ENCODE measurements at places on chromosomes 6 and 20. TPM values are rescaled to one million over a fixed set of nuclear protein-coding genes. Genes with fewer than 3 reads are reported as not detected.

Gene HLA-DPA1
- 600 TPM for total RNA-seq

GRCh38 chr6:97282238-97282725, 734 bp downstream of the MMS22L start:
- no peak for DNase-seq

DNA sequence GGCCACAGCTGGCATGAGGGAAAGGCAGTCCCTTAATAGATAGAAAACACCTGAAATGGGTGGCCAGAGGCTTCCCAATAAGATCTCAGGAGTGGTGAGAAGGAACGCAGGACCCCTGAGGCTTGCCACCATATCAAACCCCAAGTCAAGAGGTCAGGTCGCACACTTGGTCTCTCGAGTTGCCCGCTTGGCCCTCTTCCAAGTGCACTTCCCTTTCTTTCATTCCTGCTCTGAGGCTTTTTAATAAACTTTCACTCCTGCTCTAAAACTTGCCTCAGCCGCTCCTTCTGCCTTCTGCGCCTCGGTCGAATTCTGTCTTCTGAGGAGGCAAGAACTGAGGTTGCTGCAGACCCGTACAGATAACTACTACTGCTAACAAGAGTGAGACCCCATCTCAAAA, 64.2 kb downstream of the SLC2A10 start:
- no peak for DNase-seq

DNA sequence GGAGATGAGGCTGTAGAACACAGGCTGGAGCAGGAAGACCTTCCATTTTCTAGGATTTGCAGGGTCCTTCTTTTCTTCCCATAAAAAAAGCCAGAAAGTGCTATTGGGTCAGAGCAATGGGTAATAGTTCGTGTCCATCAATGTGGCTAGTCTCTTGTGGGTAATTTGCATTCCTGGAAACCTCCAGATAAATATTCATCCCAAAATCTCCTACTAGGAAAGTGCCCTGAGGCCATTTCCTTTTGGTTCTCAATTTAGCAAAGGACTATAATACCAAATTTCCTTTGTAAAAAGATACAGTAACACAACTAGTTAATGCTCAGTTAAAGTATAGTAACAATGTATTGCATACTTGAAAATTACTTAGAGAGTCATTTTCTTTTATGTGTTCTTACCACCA, 138.1 kb upstream of the TAB2 start:
- no peak for DNase-seq

DNA sequence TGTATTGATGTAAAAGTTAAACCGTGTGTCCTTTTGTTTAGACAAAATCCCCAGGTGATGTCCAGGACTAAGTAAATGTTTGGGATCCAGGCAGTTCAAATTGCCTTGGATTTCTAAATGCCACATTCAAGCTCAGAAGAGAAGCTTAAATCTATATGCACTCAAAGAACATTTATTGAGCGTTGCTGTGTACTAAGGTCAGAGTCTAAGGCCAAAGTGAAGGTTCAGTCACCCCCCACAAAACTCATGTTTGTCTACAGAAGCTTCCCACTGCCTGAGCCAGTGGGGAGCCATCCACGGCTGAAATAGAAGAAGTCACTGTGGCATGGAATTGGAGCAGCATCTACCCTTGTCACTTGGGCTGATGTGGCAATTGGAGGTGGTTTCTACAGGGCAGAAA, 70.7 kb upstream of the INSM1 start:
- DNase-seq, result no peak

DNA sequence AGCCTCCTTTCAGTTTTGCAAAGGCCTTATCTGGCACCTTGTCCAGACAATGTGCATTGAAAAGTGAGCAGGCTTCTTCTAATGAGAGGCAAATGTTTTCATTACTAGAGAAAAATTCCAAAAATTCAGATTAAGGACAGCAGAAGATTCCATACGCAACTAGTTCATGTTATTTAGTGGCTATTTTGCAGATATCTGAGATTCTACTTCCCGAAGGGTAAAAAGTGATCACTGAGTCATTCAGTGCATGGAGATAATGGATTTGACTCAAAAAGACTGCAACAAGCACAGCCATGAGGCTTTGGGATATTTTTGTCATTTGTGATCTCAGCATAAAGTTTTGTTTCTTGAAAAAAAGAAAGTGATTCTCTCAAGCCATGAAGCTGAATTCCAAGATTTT, 29.9 kb downstream of the METTL24 start:
- DNase-seq, result no peak

- no peak for DNase-seq
Observed at GRCh38 chr6:66265737-66266136, 558.7 kb upstream of the EYS start.

GRCh38 chr20:47334022-47334551, 22.4 kb downstream of the ZMYND8 start:
- peak; percentile 42 for DNase-seq

- DNase-seq, result no peak
Observed at GRCh38 chr6:1704711-1705110, 95.0 kb downstream of the FOXC1 start.

- DNase-seq, result no peak
Observed at GRCh38 chr20:19254956-19255355, 42.5 kb downstream of the SLC24A3 start.

Gene PRND
- total RNA-seq, result not detected

DNA sequence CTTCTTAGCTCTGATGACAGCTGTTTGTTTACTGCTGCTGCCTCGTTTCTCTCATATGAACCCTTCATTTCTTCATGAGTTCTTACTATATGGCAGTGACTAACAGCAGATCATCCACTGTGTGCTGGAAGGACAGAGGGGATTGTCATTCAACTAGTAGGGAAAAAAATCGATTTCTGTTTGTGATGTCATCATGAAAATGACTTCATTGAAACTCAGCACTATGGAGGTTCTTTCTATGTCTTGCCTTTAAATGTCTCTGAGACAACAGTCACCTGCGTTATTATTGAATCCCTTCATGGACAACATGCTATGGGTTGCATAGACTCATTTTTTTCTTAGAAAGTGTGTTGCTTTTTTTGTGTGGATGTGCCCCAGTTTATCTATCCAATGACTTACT, 394.4 kb downstream of the DOK5 start:
- DNase-seq, result no peak

- DNase-seq, result no peak
Observed at GRCh38 chr20:56368351-56369134, 9.8 kb downstream of the FAM210B start.

- no peak for DNase-seq
Observed at GRCh38 chr6:32932132-32932868, 8.5 kb downstream of the HLA-DMB start.

Gene GTSF1L
- not detected for total RNA-seq

Gene B3GAT2
- 0.12 TPM for total RNA-seq

- DNase-seq, result peak; percentile 83
Observed at GRCh38 chr20:4041748-4042411, 26.5 kb upstream of the RNF24 start.

- no peak for DNase-seq
Observed at GRCh38 chr6:38676974-38677544, 25.9 kb downstream of the GLO1 start.

Gene COL19A1
- not detected for total RNA-seq

GRCh38 chr20:51128198-51128597, 105.3 kb upstream of the KCNG1 start:
- DNase-seq, result no peak

DNA sequence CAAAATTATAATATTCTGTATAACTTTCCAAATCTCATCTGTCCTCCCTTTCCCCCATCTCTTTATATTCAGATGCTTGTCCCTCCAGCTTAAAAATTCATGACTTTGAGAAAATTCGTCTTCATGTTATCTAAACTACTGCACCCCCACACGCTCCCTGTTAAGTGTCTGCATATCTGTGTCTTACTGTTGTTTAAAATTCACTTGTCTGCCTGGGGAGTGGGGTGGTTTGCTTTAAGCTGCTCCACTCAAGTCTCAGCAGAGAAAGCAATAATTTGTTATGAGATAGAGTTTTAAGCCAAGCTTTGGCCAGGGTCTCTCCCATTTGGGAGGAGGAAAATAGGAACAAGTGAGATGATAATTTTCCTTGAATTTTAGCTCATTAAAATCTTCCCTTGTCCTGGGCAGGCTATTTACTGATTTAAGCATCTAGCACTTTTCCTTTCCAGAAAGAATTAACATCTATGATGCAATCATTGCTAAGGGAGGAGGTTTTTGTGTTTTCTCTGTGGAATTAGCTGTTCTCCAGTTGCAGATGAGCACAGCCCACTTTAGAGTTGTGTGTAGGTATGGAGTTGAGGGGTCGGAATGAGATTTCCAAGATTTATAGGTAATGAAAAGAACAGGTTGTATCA, 36.8 kb downstream of the MTHFD1L start:
- no peak for DNase-seq

Gene GNAS-AS1
- total RNA-seq, result 0.97 TPM

Gene ADAT2
- 6.2 TPM for total RNA-seq

GRCh38 chr6:155493694-155494143, 38.1 kb upstream of the NOX3 start:
- DNase-seq, result no peak

Gene SLC32A1
- not detected for total RNA-seq

Gene PRR18
- total RNA-seq, result 0.59 TPM

Gene OOEP
- total RNA-seq, result not detected

Gene RBBP8NL
- total RNA-seq, result 2.0 TPM

Gene MRAP2
- 0.74 TPM for total RNA-seq

Gene MICB
- 13.8 TPM for total RNA-seq

- DNase-seq, result no peak
Observed at GRCh38 chr6:42659806-42660205, 62.6 kb downstream of the PRPH2 start.

GRCh38 chr20:4961746-4962145, 39.6 kb downstream of the SLC23A2 start:
- no peak for DNase-seq

Gene SIM1
- not detected for total RNA-seq

DNA sequence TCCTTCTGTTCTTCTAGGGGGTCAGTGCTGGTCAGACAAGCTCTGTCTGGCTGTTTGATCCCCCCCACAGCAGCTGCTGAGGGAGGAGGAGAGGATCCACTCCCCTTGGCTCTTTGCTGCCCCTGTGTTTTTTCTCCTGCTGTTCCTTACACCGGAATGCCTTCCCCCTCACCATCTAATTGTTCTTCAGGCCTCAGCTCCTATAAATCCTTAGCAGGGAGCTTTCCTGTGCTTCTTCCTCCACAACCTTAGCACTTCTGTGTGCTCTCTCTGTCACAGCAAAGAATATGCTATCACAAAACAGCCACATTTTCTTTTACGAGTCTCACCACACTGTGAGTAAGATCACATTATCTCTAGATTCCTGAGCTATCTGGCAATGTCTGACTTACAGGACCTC, 196.6 kb downstream of the OTOR start:
- no peak for DNase-seq

- no peak for DNase-seq
Observed at GRCh38 chr6:130754786-130755367, 72.3 kb upstream of the SMLR1 start.

DNA sequence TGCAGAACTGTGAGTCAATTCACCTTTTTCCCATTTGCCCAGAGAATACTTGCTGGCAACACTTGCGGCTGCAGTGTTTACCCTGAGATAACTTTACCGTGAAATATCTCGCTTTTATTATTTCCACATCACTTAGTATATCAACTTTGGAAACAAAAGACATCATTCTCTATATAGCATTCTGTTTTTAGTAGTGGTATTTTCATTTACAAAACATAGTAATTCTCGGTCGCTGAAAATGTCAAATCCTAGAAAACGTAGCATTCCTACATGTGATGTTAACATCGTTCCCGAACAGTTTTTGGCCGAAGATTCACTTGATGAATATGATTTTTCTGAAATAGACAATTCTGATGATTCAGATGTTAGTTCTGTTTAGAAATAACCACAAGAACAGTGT, 52.0 kb downstream of the NHLRC1 start:
- DNase-seq, result no peak

DNA sequence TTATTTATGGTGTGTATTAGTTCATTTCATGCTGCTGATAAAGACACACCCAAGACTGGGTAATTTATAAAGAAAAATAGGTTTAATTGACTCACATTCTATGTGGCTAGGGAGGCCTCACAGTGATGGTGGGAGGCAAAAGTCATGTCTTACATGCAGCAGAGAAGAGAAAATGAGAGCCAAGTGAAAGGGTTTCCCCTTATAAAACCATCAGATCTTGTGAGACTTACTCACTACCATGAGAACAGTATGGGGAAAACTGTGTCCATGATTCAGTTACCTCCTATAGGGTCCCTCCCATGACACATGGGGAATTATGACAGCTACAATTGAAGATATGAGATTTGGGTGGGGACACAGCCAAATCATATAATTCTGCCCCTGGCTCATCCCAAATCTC, 150.0 kb upstream of the AHI1 start:
- DNase-seq, result no peak

DNA sequence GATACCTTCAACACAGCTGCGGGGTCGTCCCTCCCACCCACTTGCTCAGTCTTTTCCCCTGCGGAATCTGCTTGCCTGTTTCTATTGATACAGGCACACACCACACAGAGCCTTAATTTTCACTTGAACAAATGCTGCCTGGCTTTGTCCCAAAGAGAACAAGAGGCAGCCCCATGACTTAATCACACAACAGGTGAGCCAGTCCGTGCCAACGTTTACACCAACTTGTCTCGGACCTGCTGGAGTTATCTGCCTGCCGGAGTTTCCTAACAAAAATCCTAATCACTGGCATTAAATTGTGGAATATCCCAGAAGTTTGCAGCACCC, 186.8 kb upstream of the RREB1 start:
- DNase-seq, result no peak

Gene SYTL3
- 13.9 TPM for total RNA-seq

DNA sequence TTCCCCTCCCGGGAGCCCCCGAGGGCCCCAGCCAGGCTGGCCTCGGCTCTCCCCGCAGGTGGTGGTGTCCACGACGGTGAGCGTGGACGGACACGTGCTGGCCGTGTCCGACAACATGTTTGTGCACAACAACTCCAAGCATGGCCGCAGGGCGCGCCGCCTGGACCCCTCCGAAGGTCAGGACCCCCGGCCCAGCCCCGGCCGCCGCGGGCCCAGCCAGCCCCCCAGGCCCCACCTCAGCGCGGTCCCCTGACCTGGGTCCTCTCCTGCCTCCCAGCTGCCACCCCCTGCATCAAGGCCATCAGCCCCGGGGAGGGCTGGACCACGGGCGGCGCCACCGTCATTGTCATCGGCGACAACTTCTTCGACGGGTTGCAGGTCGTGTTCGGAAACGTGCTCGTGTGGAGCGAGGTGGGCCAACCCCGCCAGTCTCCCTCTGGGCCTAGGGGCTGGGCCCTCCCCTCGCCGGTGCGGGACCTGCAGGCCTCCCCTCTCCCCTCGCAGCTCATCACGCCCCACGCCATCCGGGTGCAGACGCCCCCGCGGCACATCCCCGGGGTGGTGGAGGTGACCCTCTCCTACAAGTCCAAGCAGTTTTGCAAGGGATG, 51.0 kb downstream of the CPXM1 start:
- no peak for DNase-seq

GRCh38 chr6:91575032-91575431, 988.2 kb upstream of the MAP3K7 start:
- no peak for DNase-seq

Measured in lower lobe of right lung (tissue), 2 donors.